ENCODE measurements at places on chromosomes 7 and 10.

DNA sequence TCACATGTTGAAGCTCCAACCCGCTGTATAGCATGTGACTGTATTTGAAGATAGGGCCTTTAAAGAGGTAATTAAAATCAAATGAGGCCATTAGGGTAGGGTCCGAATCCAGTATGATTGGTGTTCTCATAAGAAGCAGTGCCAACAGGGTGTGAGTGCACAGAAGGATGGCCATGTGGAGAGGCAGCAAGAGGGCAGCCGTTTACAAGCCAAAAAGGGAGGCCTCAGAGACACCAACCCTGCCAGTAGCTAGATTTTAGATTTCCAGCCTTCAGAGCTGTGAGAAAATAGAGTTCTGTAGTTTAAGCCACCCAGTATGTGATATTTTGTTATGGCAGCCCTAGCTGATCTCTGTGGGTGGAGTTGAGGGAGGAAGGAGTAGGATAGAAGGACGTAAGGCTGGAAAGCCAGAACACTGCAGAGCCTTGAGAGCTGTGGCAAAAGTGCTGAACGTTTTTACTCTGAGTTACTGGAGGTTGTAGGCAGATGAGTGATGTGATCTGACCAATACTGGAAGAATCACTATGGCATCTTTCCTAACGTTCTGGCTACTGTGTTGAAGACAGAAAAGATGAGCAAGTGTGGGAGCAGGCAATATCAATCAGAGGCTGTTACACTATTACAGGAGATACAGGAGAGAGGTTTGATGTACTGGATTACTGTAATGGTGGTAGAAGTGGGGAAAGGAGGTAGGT is 334.9 kb downstream of the ELMO1 start:
- DNase-seq = no peak

- DNase-seq = no peak
These were observed 10.3 kb downstream of the PWWP2B start for GRCh38 chr10:132407243-132407746.

GRCh38 chr10:120838941-120839340 is 12.2 kb upstream of the WDR11 start:
- DNase-seq = no peak

DNA sequence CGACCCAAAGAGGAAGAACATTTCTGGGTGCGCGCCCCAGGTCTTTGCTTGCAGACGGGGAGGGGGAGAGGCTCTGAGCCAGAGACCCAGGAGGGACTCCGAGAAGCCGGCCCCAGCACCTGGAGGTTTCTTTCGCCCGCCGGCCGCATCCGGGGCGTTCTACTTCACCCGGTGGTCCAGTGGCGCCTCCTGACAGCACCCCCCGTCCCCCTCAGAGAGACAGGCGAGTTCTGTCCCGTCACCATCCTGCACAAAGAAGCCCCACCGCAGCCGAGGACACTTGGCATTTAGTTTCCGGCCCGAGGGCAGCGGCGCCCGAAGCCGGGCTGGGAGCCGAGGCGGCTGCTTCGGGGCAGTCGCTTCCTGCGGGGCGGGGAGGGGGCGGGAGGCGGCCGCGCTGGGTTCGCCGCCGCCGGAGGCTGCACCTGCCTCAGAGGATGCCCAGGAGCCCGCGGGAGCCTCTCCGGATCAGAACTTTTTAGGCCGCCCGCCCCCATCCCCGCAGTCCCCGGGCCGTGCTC is at the start of gene TMEM178B:
Gene TMEM178B, plus strand, starts transcription at position 424 of the 521 bp plus-strand sequence.
- no peak for DNase-seq
